ENCODE measurements at places on chromosomes 12 and 14.

DNA sequence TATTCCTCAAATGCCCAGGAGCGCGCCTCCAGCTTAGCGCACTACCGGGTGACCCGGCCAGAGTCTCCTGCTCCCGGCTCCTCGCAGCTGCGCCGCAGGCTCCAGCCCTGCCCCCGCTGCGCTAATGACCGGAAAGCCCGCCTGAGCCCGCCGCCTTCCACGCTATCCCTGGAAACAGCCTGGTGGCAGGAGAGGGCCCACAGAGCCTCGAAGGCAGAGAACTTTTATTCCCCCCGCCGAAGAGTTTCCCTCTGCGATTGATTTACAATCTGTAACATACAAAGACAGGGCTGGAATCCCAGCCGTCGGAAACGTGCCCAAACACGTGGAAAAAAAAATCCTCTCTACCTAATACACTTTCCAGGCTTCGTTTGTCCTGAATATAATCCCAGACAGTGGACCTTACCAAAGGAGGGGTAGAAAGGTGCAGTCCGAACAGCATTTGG lies 1.5 kb downstream of the COL2A1 start:
- peak; percentile 80 for DNase-seq

- no peak for DNase-seq
These were observed 154.9 kb upstream of the ATP2B1 start for GRCh38 chr12:89863493-89863938.

DNA sequence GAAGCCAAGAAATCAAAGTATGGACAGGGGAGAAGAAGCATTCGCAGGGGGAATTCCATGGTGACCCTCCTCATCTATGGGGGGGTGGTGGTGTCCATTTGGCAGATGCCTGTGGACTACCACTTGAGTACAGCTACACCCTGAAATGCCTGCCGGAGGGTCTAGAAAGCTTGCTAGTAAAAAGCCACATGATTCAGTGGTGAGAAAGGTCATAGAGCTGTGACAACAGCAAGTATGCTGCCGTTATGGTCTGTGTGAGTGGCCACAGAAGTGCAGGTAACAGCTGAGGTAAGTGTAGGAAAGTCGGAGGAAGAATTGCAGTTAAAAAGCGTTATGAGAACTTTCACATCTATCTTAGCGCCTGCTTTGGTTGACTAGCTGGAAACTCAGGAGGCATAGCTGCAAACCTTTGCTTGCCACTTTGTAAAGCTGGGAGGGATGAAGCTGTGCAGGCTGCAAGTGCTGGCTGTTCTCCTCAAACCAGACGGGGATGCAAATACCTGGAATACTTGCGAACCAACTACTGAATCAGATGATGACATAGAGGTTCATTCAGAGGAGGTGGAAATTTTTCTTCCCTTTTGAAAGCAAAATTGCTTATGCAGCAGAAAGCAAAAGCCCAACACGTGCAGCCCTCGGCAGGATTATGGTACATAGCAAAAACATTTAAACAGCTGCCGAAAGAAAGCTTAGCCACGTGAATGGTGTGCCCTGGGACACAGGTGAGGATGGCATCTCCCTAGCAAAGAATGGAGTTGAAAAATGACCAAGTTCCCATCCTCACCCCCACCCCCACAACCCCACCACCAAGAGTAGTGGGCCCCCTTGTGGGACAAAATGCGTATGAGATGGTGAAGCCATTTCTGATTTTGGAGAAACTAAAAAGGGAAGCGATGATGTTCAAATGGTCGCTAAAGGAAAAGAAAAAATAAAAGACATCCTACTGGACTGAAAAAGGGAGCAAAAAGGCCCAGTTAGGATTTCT lies 287.0 kb downstream of the RERGL start:
- no peak for DNase-seq

GRCh38 chr12:70581208-70581607 lies 56.0 kb downstream of the PTPRB start:
- DNase-seq: no peak

GRCh38 chr12:118553856-118554504 lies 177.6 kb downstream of the SUDS3 start:
- DNase-seq: no peak
